ENCODE measurements at places on chromosomes 6 and 20.

DNA sequence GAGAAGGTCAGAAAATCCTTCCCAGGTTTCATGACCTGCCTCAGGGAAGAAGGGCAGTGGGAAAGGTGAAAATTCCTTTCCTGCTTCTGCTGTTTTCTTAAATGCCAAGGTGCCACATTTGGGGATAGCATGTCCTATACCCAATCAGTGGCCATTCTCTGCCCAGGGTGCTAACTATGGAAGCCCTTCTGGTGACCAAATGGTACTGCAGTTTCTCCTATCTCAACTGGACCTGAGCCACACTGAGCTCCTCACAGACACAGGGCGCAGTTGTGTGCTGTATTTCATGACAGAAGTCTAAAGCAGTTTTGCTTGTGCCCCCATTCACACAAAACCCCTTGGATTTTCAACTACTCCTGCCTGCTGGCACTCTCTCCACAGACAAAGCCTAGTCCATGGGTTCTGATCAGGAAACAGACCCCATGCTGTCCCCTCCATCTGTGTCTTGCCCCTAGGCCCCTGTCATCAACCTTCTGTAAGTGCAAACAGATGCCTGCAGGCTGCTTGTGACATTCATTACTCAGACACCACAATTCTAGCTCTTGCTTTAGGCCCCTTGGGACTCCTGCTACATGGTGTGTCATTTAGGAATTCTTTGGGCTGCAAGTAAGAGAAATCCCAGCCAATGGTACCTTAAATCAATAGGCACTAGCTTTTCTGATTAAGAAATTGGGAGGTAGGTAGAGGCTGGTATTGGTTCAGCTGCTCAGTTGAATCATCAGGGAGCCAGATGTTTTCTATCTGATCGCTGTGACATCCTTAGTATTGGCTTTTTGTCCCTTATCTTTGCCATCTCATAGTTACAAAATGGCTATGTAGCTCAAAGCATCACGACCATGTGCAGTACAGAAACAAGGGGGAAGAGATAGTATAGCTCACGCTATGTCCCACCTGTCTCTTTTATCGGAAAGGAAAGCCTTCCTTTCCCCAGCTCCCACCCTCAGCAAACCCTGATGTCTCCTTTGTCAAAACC is 147.8 kb downstream of the CD83 start:
- no peak for DNase-seq

- no peak for DNase-seq
Observed at GRCh38 chr6:54706391-54706790, 140.2 kb upstream of the FAM83B start.

GRCh38 chr6:6351511-6352025 is 31.1 kb upstream of the F13A1 start:
- DNase-seq = no peak

GRCh38 chr20:288956-289692 is 1.4 kb downstream of the C20orf96 start:
- no peak for DNase-seq

GRCh38 chr20:21534886-21535285 is 21.0 kb upstream of the NKX2-2 start:
- no peak for DNase-seq

DNA sequence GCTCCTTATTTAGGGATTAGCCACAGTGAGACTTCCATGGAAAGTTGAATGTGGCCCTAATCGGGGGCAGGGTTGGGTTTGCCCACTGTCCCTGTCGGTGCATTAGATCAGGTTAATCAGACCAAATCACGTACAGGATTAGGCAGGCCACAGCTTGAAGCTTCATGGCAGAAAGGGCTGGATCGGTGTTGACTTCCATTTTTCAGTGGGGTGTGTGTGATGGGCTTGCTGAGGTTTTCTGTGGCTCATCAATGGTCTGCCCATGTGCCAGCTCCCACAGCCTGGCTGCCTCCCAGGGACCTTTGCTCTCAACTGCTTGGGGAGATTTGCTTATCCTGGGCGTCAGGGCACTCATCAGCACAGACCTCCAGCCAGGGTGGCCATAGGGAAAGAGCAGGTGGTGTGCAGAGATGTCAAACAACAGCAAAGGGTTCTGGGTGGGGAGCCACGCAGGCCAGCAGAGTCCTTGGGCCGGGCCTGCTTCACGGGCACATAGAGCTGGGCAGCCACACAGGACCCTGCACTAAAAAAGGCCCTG is 130.7 kb downstream of the TFAP2C start:
- no peak for DNase-seq
